ENCODE measurements at places on chromosomes 1 and 21.

DNA sequence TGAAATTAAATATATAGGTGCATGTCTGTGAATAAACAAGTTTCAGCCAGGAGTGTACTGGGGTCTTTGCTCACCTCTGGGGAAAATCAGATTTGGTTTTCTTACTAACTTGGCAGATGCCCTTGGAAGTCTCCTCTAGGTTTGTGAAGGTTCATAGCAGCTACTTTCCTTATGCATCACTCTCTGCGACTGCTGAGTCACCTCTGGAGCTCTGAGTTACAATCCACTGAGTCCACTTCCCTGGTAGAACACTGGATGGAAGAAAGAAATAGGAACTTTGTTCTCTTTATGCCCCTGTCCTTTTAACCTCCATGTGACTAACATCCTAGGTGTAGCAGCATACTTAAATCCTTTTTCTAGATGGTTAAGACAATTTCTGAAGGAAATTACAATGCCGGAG, 4.4 kb upstream of the FASLG start:
- no peak for DNase-seq

GRCh38 chr1:214380396-214380795, 99.4 kb downstream of the SMYD2 start:
- DNase-seq = no peak

DNA sequence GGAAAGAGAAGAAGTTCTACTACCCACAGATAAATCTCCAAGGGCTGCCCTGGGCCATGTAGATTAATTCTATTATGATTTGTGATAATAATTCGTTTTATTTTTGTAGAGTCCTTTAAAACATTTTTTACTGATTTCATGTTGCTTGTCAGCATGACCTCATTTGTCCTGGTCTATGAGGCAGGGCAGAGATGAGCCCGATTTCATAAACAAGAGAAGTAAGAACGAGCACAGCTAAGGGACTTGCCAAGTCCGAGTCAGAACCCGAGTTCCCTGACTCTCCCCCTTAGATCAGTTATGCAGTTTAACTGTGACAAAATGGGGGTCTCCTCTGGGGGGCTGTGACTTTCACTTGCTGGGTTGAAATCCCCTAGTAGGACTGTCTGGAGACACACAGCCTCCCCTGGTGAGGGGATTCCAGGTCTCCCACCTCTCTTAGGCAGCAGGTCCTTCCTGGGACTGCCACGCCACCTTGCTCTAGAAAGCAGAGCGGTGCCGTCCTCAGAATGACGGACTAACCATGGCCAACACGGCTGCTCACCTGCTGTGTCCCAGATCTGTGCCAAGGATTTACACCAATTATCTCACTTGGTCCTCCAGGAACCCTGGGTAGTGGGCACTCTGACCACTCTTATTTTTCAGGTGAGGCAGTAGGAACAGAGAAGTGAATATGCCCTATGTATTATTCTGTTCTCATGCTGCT, 31.0 kb upstream of the SOX13 start:
- DNase-seq = no peak

GRCh38 chr21:40257342-40257741, 390.1 kb downstream of the PCP4 start:
- no peak for DNase-seq
